8988T (cell line): ENCODE measurements at places on chromosomes 16 and 17.
A peak's percentile ranks its signal among the peaks of the same experiment; 100 is the strongest.

DNA sequence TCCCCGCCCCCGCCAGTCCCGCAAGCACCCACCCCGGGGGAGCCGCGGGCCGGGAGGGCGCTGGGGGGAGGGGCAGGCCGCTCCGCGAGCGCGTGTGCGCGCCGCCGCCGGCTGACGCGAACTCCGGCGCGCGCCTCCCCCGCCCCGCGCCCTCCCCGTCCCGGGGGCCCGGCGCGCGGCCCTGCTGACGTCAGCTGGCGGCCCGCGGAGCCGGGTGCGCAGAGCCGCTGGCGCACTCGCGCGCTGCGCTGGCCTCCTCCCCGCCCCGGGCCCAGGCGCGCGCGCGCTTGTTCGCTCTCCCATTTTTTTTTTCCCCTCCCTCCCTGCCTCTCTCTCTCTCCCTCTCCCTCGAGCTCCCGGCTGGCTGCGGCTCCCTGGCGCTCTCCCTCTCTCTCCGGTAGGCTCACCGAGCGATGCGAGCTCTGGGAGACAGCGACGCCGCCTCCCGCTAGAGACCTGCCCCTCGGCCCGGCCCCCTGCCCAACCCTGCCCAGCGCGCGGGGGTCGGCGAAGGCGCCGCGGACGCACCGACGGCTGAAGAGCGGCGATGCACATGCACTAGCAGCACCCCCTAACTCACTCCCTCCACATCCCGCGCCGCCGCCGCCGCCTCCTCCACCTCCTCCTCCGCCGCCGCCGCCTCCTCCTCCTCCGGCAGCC is at the start of gene GNAO1:
Gene GNAO1, plus strand, starts transcription at position 334 of the 660 bp plus-strand sequence. CDS start 747 bp downstream, outside the sequence.
- DNase-seq, result peak; percentile 76

DNA sequence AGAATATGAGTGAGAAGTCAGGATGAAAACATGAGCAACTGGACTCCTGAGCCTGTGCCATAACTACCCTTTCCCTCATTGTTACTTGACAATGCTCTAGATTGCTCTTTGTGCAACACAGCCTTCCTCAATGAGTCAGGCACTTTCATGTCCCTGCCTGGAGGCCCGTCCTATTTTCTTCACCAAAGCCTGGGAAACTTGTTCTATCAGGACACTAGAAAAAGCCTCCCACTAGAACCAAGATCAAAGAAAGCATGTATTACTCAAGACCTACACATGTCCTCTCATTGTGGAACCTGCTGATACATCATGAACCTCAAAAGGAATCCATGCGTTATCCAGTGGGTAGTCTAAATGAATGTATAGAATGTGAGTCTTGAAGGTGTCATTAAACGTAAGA is 624.5 kb downstream of the TOX3 start:
- DNase-seq, result no peak

- no peak for DNase-seq
These were observed 127.9 kb downstream of the AXIN2 start for GRCh38 chr17:65433592-65433991.

GRCh38 chr17:17757956-17758845 is 76.9 kb downstream of the RAI1 start:
- DNase-seq, result no peak

DNA sequence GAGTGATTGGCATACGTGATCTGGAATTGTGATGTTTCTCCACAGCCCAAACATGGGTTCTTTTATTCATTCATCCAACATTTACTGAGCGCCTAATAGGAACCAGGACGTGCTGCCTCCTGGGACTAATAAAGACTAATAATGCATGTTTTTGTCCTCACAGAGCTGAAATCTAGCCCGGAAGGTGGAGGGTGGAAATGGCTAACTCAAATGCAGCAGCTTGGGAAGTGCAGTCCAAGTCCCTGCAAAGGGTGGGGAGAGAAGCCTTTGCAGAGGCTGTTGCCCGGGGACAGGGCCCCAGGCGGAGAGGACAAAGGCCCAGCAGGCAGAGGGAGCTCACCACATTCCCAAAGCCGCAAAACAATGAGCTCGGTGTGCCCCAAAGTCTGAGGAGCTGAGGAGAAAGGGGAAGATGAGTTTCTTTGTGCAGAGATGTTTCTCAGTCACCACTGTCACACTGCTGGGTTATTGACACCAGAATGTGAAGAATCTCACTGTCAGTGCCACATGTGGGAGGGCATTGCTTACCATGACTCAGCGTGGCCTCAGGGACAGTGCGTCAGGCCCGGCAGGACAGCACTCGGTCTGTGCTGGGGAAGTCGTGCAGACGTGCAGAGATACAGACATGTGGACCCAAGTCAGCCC is 118.2 kb upstream of the CHMP6 start:
- no peak for DNase-seq

DNA sequence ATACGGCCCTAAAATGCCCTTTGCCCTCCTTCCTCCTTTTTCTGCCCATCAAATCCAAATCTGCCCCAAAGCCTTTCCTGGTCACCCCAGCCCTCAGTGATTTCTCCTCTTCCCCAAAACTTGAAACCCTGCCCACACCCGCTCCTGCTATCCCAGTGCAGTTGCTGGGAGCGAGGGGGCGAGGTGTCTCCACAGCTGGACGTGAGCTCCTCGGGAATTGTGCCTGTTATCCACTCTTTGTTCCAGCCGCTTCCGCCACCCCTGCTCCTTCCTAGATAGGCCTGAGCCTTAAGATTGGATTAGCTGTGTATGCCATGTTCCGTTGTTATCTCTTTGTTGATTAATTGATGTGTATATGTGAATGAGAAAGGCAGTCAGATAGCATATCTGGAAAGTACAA is 2.6 kb upstream of the KRT35 start:
- DNase-seq, result no peak

- DNase-seq, result no peak
These were observed 7.7 kb downstream of the CES2 start for GRCh38 chr16:66942981-66943380.

- no peak for DNase-seq
These were observed 10.6 kb upstream of the TERF2 start for GRCh38 chr16:69396187-69397061.

DNA sequence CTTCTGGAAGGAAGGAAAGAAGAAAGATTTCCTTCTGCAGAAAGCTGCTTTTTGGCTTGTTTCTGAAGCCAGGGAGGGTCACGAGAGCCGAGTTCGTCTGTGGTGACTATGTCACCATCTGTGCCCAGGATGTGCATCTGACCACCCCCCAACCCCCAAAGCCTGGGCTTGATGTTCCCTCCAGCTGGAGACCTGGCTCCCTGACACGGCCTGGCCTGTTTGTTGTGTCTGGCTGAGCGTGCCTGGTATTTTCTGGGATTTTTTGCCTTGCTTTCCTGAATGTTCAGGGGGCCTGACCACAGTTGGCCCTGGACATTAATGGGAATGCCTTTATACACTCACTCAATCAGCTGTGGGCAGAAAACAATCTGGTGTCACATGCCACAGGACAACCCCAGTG is 38.9 kb downstream of the LGALS9 start:
- DNase-seq, result no peak

- no peak for DNase-seq
These were observed 26.3 kb downstream of the NFE2L1 start for GRCh38 chr17:48074322-48075081.

- DNase-seq, result no peak
These were observed 14.2 kb upstream of the PEMT start for GRCh38 chr17:17605729-17606088.

DNA sequence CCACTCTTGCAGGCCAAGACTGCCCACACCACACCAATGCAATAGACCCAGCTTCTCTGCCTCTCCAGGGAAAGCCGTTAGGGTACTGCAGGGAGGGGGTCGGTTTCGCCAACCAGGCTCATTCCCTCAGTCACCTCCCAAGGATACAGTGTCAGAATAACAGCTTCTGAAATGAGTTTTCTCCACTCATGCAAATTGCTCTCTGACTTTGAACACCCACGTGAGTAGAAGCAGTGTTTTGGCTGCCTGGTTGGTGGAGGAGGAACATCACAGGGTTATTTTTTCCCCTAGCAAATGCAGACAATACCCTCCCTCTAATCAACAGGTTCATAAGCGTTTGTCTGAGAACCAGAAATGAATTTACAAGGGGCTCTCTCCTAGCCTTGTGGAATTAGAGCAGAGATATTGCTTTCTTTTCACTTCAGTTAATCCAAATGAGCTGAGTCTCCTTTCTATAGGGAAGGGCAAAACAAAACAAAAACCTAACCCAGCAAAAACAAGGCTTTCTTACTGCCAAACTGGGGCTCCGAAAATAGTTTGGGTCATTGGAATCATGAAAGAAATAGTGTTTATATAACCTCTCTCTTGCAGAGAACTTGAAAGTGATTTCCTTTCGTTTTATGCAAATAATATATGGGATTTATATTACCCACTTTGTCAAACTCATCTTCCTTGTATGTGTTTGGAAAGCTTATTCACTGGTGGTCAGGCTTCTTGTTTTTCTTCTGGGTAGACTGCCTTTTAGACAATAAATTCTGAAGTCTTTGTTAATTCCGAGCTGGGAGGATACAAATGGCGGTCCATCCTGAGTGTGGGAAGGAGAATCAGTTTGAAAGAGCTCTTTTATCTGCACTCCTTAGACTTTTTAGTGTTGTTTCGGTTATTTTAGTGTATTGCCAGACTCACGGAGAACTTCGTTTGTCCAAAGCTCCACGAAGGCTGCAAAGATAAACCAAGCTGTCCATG is 229.9 kb downstream of the MSI2 start:
- no peak for DNase-seq

- peak; percentile 22 for DNase-seq
These were observed 44.8 kb downstream of the PRMT7 start for GRCh38 chr16:68355447-68356248.

DNA sequence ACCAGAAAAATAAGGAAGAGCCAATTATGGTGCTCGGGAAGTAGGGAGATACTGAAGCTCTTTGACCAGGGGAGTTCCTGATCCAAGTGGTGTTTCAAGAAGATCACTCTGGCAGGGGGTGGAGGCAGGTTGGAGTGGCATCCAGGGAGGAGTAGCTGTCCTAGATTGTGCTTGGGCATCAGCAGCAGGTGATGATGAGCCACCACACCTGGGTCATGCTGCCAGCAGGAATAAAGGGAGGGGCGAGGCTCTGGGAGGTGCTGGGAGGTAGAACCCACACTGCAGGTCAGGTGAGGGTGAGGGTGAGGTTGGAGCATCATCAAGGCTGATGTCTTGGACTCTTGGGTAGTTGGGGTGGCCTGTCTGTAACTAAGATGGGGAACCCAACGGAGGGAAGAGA is 35.4 kb upstream of the ADGRG1 start:
- DNase-seq, result no peak

DNA sequence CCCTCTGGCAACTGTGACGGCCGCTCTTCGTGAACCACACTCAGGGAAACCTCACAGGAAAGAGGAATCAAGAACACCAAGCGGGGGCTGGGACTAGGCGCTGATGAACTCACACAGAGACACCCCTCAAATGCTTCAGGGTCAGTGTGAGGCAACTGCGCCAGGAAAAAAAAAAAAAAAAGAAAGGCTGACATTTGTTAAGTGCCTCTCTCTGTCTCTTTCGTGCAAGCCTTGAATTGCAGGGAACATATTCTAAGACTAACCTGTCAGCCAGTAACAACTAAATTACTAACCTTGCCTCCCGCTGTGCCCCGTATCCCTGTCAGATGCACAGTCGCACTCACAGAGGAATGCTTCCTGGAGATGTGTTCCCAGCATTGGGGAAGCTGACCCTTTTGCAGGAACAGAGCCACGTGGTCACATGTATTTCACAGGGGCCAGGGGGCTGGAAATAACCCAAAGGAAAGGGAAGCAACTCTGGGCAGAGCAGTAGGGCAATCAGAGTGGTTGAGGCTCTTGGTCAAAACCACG is 247.8 kb downstream of the XYLT1 start:
- DNase-seq, result no peak

DNA sequence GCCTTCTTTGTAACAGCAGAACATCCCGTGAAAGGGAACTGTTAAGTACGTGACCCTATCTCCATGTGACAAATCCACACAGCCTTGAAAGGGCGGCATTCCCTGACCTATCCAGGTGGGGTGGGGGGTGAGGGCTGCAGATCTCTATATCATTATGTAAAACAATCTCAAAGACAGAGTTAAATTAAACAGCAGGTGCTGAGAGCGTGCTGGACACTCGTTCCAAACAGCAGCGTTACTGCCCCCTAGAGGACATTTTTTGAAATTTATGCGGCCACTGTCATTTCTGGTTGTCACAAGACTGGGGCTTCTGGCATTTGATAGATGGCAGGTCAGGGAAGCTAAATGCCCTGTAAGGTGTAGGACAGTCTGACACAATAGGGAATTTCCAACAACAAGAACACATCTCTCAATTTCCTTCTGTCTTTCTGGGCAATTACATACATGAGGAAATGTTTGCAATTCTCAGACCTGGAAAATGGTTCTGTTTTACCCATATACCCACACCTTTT is 6.7 kb upstream of the SLC25A39 start:
- DNase-seq, result no peak

DNA sequence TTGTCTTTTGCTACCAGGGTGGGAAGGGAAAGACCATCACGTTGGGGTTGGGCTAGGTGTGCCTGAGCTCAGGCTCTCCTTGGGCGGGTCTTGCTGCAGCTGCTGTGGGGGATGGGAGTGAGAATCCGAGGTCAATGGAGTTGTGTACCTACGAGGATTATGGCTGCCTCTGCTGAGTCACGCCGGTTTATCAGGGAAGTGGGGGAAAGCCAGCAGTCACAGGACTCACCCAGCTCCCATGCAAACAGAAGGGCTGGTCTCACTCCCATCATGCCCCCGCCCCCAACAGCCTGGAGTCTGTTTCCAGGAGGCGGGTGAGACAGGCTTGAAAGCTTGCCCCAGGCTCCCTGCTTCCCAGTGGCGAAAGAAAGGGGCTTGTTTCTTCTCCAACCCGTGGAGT is 1259.0 kb upstream of the GOT2 start:
- no peak for DNase-seq

- DNase-seq, result no peak
These were observed 2.2 kb downstream of the JUP start for GRCh38 chr17:41784207-41784744.

DNA sequence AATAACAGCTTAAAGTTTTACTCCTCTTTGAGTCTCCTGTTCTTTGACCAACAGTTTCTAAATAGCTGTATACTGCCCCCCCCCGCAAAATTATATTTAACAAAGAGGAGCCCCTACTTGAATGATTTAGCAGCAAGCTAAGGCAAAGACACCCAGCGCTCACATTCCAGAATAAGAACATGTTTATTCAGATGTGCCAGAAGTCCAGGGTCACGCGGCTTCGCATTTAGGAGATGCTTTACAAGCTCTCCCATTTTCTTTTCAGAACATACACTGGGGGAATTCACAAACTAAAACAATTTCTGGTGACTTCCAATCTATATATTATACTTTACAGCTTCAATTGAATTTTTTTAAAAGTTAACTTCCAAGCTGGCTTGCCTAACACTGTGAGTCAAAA is 5.3 kb downstream of the PLD6 start:
- no peak for DNase-seq

- DNase-seq, result no peak
These were observed 5.4 kb downstream of the ZCCHC14 start for GRCh38 chr16:87487361-87487924.

- DNase-seq, result peak; percentile 95
These were observed 66.0 kb upstream of the ZNF423 start for GRCh38 chr16:49921791-49922456.

DNA sequence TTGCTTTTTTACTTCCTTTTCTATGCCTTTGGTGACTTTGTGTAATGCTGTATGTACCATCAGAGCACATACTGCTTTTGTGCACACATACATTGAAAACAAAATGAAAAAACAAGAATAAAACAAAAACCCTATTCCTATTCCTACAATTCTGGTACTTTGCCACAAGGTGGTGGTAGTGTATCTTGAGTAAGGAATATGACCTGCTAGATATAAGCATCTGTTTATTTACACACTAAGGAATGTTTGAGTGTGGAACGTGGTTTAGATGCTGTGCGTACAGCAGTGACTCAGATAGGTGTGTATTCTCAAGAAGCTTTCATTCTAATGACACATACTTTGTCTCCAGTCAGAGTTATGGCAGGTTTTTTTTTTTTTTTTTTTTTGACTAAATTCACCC is 606.2 kb downstream of the WWOX start:
- DNase-seq, result no peak
